ENCODE measurements at places on chromosomes 5 and 9.

GRCh38 chr5:9833871-9834270 is 203.7 kb upstream of the TAS2R1 start:
- DNase-seq, result no peak

GRCh38 chr5:109612278-109612905 is 77.3 kb upstream of the MAN2A1 start:
- no peak for DNase-seq

GRCh38 chr5:17374973-17375742 is 122.9 kb upstream of the TAF11L2 start:
- no peak for DNase-seq

DNA sequence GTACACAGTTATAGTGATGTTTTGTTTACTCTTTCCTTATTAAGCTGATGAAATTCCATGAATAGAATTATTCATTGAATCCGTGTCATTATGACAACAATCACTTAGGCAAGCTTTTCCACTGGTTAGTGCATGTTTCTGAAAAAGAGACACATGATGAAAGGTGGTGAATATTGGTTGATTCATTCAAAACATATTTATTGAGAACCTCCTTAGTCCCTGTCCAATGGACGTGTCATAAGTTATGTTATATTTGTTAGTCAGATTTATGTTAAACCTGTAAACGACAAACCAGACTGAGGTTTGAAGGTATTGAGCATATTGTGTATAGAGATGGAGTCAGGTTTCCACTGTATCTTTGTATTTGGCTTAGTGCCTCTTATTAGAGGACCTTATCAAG is 1888.9 kb upstream of the CDH6 start:
- DNase-seq, result no peak

GRCh38 chr5:108367679-108368334 is 14.1 kb downstream of the FBXL17 start:
- no peak for DNase-seq

DNA sequence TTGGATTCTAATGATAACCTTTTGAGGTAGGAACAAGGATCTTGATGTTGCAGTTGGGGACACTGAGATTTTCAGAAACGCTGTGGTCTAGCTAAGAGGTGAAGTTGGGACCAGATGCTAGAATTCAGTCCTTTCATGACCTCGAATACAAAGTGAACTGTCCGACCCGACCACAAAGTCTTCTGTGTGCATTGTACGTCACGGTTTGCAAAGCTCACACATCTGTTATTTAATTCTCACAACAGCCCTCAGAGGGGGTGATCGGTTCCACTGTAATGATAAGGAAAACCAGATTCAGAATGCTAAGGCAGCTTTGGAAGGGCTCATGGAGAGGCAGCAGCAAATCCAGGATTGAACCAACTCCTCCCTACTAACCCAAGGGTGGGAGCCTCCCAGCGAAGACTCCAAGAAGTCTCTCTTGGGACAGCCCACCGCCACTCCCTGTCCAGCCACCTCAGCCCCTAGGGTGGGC is 16.6 kb upstream of the KIF12 start:
- no peak for DNase-seq

GRCh38 chr5:52269401-52269800 is 518.3 kb upstream of the ITGA1 start:
- DNase-seq, result peak; percentile 50

- DNase-seq, result no peak
These were observed 180.5 kb upstream of the SH3GL2 start for GRCh38 chr9:17398350-17398749.

DNA sequence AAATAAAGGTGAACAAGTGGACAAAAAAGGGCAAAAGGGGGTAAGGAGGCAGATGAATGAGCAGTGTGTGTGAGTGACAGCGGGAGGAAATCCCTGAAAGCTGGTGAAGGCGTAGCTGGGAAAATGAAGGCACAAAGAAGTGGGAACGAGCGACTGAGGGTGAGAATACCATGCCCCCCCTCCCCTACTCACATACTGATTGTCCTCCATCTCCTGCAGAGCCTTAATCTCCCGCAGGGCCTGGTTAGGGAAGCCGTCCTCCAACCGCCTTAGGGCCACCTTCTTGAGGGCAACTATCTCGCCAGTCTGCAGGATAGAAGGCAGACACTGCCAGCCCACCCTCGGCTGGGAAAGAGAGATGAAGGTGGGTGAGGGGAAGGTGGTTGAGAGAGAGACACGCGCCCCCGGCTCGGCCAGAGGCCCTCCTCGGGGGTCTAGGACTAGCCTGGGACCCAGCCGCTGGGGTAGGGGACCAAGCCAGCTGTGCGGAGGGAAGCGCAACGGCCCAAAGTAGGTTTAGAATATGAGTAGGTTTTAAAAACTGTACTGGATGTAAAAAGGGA is 522 bp downstream of the CDK20 start:
- DNase-seq, result no peak

DNA sequence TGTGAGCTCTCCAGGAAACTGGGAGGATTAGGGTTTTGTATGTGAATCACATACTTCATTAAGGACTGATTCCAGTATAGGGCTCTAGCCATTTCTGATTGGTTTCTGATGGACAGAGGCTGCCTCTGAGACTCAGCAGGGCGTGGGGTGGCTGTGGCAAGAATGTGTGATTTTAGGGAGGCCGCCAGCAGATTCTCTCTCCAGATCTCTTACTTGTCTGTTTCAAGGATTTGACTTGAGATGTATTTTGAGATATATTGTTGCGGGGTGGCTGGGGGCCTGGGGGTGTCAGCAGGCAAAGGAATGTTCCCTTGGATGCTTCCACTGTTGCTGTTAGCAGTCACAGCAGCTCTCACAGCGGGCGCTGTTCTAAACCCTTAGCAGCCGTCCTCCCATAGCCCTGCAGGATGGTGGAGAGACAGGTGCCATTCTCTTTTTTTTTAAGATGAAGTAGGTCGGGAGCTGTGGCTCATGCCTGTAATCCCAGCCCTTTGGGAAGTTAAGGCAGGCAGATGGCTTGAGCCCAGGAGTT is 8.0 kb upstream of the HNRNPAB start:
- DNase-seq, result no peak

GRCh38 chr5:16992006-16992405 is 55.9 kb upstream of the MYO10 start:
- DNase-seq, result no peak

GRCh38 chr5:150300496-150301169 is 2.1 kb downstream of the ARSI start:
- DNase-seq, result no peak
